T-helper 1 cell treated with Interleukin-12 subunit alpha and Interleukin-12 subunit beta and Interleukin-4 antibody, amounts not matched to agents 30 ng/mL and 1 ng/mL, for 36 hours (primary cell): ENCODE measurements at places on chromosomes 1 and 21. TPM values are rescaled to one million over a fixed set of nuclear protein-coding genes. Genes with fewer than 3 reads are reported as not detected.

CELA3B gene
- total RNA-seq: not detected in 2 replicates

PAPPA2 gene
- 0.12 TPM in 2 replicates for total RNA-seq

L1TD1 gene
- not detected in 2 replicates for total RNA-seq

CKS1B gene
- total RNA-seq: 104 and 112 TPM in 2 replicates

KLF17 gene
- not detected in 2 replicates for total RNA-seq

E2F2 gene
- total RNA-seq: 72.5 and 78.8 TPM in 2 replicates

NBPF4 gene
- total RNA-seq: 0.22 and 0.51 TPM in 2 replicates

GPR3 gene
- 0.32 and 0.56 TPM in 2 replicates for total RNA-seq

KIF26B gene
- total RNA-seq: not detected in 2 replicates

CBR3 gene
- 18.5 and 20.4 TPM in 2 replicates for total RNA-seq

AK5 gene
- total RNA-seq: 0.34 and 0.93 TPM in 2 replicates

SPRR1B gene
- total RNA-seq: not detected in 2 replicates

TRIM67 gene
- total RNA-seq: not detected in 2 replicates

ZNF436 gene
- total RNA-seq: 5.8 and 6.0 TPM in 2 replicates

PRDM16 gene
- 0.05 and 0.07 TPM in 2 replicates for total RNA-seq

BNIPL gene
- total RNA-seq: 0.95 and 2.6 TPM in 2 replicates

CD101 gene
- 1.9 and 2.3 TPM in 2 replicates for total RNA-seq

CAMK1G gene
- not detected in 2 replicates for total RNA-seq

KRTAP6-2 gene
- not detected in 2 replicates for total RNA-seq

OPRD1 gene
- not detected in 2 replicates for total RNA-seq

PDXK gene
- 95.8 and 102 TPM in 2 replicates for total RNA-seq

RIIAD1 gene
- not detected in 2 replicates for total RNA-seq

TEX38 gene
- total RNA-seq: 0.34 TPM in 1 of 2 replicates, not detected in the other

PLEKHO1 gene
- total RNA-seq: 58.7 and 60.5 TPM in 2 replicates

RNPC3 gene
- total RNA-seq: 25.6 and 28.7 TPM in 2 replicates

SPRR2G gene
- total RNA-seq: not detected in 2 replicates

OR2T11 gene
- not detected in 2 replicates for total RNA-seq

RCAN3 gene
- total RNA-seq: 55.5 and 56.4 TPM in 2 replicates

SYT6 gene
- total RNA-seq: not detected in 2 replicates

ZBTB8A gene
- 0.10 TPM in 2 replicates for total RNA-seq

AMY1C gene
- not detected in 2 replicates for total RNA-seq

UTS2 gene
- not detected in 2 replicates for total RNA-seq

SLFNL1 gene
- total RNA-seq: 0.20 and 0.34 TPM in 2 replicates

MYOM3 gene
- not detected in 2 replicates for total RNA-seq

MNDA gene
- not detected in 2 replicates for total RNA-seq

HES3 gene
- total RNA-seq: not detected in 2 replicates

BSND gene
- total RNA-seq: not detected in 2 replicates

SYCP1 gene
- not detected in 2 replicates for total RNA-seq

PCSK9 gene
- not detected in 2 replicates for total RNA-seq

KCNJ9 gene
- total RNA-seq: not detected in 2 replicates

OR2AK2 gene
- 0.20 TPM in 1 of 2 replicates, not detected in the other for total RNA-seq

CLCA4 gene
- total RNA-seq: not detected in 2 replicates

LCE2C gene
- total RNA-seq: not detected in 2 replicates

TSPAN2 gene
- 0.71 and 1.1 TPM in 2 replicates for total RNA-seq

KLHDC7A gene
- not detected in 2 replicates for total RNA-seq

ACTL8 gene
- total RNA-seq: not detected in 2 replicates

ERICH3 gene
- total RNA-seq: not detected in 2 replicates

FNDC5 gene
- total RNA-seq: not detected in 2 replicates

CR1 gene
- total RNA-seq: 0.02 TPM in 2 replicates

ZFP69 gene
- 2.6 and 3.2 TPM in 2 replicates for total RNA-seq

GSTM1 gene
- total RNA-seq: 67.8 and 72.8 TPM in 2 replicates

ROR1 gene
- 0.02 and 0.05 TPM in 2 replicates for total RNA-seq

GBP6 gene
- total RNA-seq: 3.8 and 4.2 TPM in 2 replicates

DDAH1 gene
- not detected in 2 replicates for total RNA-seq

RGL1 gene
- total RNA-seq: 5.4 and 5.7 TPM in 2 replicates

PCP4 gene
- total RNA-seq: not detected in 2 replicates

SLC45A1 gene
- 0.20 and 0.51 TPM in 2 replicates for total RNA-seq

PTGER3 gene
- total RNA-seq: 8.3 and 10.0 TPM in 2 replicates

PTCH2 gene
- 0.98 and 1.3 TPM in 2 replicates for total RNA-seq

MYBPH gene
- total RNA-seq: not detected in 2 replicates
